ENCODE measurements at places on chromosomes 12 and 14. TPM values are rescaled to one million over a fixed set of nuclear protein-coding genes. Genes with fewer than 3 reads are reported as not detected.

OTUB2 gene
- total RNA-seq = 0.23 TPM

GALNT8 gene
- total RNA-seq = 0.41 TPM

ASIC1 gene
- total RNA-seq = 1.6 TPM

CCDC63 gene
- total RNA-seq = not detected

KCNC2 gene
- not detected for total RNA-seq

GRCh38 chr14:43853541-43853940 is 653.5 kb downstream of the FSCB start:
- no peaks in the 10 kb centered on the region for H3K27me3 ChIP-seq
- no peak overlapping the region for H3K27ac ChIP-seq
- DNase-seq = no peak
- no peaks in the 10 kb centered on the region for H3K4me1 ChIP-seq

GRCh38 chr14:69231486-69231885 is 28.5 kb upstream of the GALNT16 start:
- H3K27me3 ChIP-seq = no peaks in the 10 kb centered on the region
- DNase-seq = no peak
- H3K4me3 ChIP-seq = no peak overlapping the region
- no peaks in the 10 kb centered on the region for H3K36me3 ChIP-seq

DNA sequence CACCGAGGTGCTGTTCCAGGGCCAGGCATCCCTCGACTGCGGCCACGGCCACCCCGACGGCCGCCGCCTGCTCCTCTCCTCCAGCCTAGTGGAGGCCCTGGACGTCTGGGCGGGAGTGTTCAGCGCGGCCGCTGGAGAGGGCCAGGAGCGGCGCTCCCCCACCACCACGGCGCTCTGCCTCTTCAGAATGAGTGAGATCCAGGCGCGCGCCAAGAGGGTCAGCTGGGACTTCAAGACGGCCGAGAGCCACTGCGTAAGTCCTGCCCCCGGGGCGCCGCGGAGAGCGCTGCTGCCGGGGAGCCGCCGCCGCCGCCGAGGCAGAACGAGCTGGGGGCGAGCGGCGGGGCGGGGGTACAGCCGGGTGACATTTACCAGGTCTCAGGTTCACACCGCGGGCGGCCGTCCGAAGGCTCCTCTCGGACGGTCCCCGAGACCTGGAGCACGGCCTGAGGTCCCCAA is 1.4 kb downstream of the PLXNC1 start:
- H3K27me3 ChIP-seq = peaks cover 5% of the 10 kb centered on the region
- peak overlapping the region; percentile 64 for H3K4me3 ChIP-seq
- DNase-seq = no peak
- H3K27ac ChIP-seq = no peak overlapping the region
- no peaks in the 10 kb centered on the region for H3K36me3 ChIP-seq
- H3K4me1 ChIP-seq = peaks cover 29% of the 10 kb centered on the region

- no peak for DNase-seq
- peaks cover 4% of the 10 kb centered on the region for H3K27me3 ChIP-seq
- no peak overlapping the region for H3K27ac ChIP-seq
- no peaks in the 10 kb centered on the region for H3K36me3 ChIP-seq
- no peaks in the 10 kb centered on the region for H3K4me1 ChIP-seq
- H3K4me3 ChIP-seq = no peak overlapping the region
These were observed 77.3 kb downstream of the SNAPC1 start for GRCh38 chr14:61839507-61839906.

GRCh38 chr12:82523996-82524395 is 162.7 kb upstream of the TMTC2 start:
- H3K4me1 ChIP-seq = no peaks in the 10 kb centered on the region
- no peaks in the 10 kb centered on the region for H3K27me3 ChIP-seq

DNA sequence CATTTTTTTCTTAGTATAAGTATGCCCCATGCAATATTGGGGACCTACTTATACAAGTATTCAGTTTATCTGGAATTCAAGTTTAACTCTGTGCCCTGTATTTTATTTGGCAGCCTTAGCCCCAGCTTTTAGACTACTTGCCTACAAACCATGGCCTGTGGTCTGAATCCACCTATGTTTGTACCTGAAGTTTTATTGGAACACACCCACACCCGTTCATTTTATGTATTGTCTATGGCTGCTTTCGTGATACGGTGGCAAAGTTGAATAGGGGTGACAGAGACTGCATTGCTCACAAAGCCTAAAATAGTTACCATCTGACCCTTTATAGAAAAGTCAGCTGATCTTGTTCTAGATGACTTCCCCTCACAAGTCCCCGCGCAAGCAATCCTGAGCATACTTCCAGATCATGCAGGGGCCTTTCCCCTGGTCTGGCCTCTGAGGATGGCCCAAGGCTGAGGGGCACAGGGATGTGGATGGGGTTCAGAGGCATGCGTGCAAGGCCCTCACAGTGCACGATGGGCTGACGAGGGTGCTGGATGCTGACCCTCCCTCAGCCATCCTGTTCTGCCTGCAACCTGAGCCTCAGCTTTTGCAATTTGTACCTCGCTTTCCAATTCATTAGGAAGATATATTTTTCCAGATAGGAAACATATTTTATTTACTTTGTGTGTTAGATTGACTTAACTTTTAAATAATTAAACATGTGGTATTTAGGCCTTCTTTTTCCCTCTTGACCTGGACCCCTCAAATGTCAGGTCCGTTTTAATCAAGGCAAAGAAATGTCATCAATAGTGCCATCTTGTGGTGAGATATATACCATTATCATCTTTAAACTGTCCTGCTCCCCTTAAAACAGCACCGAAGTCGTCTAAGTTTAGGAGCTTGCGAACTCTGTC is 527.3 kb upstream of the CCDC196 start:
- no peaks in the 10 kb centered on the region for H3K36me3 ChIP-seq
- no peaks in the 10 kb centered on the region for H3K27me3 ChIP-seq
- DNase-seq = no peak
- H3K4me3 ChIP-seq = no peak overlapping the region

GRCh38 chr12:41515953-41516352 is 327.8 kb downstream of the PDZRN4 start:
- no peaks in the 10 kb centered on the region for H3K36me3 ChIP-seq
- no peak for DNase-seq
- H3K27me3 ChIP-seq = no peaks in the 10 kb centered on the region

- no peaks in the 10 kb centered on the region for H3K27me3 ChIP-seq
- H3K4me1 ChIP-seq = no peaks in the 10 kb centered on the region
- H3K4me3 ChIP-seq = no peak overlapping the region
- no peak overlapping the region for H3K27ac ChIP-seq
These were observed 110.8 kb upstream of the EEA1 start for GRCh38 chr12:93039930-93040329.

Measured in T-cell (primary cell).